ENCODE measurements at places on chromosomes 5 and 9. TPM values are rescaled to one million over a fixed set of nuclear protein-coding genes. Genes with fewer than 3 reads are reported as not detected.

The ADAM19 gene
- total RNA-seq: 15.5 TPM

The DNAI1 gene
- total RNA-seq: 2.1 TPM

The AIF1L gene
- total RNA-seq: 5.4 TPM

The ROR2 gene
- total RNA-seq: 15.2 TPM

The ELOVL7 gene
- total RNA-seq: 0.50 TPM

The ZNF622 gene
- 40.2 TPM for total RNA-seq

The DOLK gene
- 27.9 TPM for total RNA-seq

The STPG3 gene
- 1.7 TPM for total RNA-seq

GRCh38 chr9:108836319-108836718 is 19.5 kb downstream of the ACTL7B start:
- no peak for ATAC-seq

DNA sequence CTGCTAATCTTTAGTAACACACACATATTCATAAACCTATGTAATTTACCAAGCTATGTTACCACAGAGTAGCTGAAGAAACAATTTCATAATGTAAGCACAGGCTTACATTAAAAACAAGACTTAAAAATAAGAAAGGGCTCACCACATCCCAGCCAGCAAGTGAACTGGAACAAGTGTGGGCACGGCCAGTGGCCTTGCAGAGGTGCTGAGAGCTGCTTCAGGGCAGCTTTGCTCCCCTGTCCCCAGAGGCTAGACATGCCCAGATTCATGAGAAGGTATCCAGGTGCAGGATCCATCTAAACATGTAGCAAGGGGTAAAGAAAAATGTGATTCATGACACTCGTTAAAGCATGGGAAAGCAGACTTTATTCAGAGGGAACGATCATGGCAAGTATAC is 62.0 kb upstream of the CKS2 start:
- no peak for ATAC-seq

DNA sequence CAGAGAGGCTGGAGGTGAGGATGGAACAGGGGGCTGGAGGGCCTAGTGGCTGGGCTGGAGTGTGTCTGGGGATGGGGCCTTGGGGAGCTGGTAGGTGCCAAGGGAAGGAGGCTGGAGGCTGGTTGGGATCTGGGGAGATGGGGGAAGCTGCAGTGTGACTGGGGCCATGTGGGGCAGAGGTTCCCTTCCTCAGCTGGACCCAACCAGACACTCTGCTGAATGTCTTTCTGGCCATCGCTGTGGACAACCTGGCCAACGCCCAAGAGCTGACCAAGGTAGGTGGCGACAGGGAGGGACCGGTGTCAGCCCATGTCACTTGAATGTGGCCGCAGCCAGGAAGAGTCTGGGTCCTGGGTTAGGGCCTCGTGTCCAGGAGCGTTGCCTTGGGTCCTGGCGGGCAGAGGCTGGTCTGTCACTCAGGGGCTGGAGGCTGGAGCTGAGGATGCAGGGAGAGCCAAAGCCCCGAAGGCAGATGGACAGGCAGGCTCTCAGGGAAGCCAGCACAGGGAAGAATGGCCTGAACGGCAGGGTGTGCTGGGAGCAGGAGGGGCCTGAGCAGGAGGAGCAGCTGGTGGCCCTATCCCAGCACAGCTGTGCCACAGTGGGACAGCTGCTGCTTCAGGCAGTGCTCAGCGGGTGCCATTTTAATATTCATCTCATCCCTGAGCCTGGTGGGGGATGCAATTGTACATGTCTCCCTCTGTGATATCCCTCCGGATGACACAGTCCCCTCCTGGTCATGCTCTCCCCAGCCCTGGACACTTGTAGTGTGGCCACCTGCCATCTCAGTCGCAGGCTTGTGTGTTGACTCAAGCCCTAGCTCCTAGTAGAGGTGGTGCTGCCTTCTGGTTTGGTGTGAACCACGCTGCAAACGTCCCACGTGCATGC is 132.5 kb downstream of the CACNA1B start:
- peak; percentile 75 for ATAC-seq

GRCh38 chr5:173793648-173794548 is 94.3 kb upstream of the CPEB4 start:
- no peak for ATAC-seq

DNA sequence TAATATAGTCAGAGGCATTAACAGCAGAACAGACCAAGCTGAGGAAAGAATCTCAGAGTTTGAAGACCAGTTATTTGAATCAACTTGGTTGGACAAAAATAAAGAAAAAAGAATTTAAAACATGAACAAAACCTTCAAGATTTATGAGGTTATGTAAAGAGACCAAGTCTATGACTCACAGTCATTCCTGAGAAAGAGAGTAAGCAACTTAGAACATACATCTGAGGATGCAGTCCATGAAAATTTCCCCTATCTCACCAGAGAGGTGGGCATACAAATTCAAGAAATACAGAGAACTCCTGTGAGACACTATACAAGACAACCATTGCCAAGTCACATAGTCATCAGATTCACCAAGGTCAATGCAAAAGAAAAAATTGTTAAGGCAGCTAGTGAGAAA is 17.4 kb upstream of the C9orf72 start:
- no peak for ATAC-seq

All from motor neuron (in vitro differentiated cells).